ENCODE measurements at places on chromosomes 3 and 15.

DNA sequence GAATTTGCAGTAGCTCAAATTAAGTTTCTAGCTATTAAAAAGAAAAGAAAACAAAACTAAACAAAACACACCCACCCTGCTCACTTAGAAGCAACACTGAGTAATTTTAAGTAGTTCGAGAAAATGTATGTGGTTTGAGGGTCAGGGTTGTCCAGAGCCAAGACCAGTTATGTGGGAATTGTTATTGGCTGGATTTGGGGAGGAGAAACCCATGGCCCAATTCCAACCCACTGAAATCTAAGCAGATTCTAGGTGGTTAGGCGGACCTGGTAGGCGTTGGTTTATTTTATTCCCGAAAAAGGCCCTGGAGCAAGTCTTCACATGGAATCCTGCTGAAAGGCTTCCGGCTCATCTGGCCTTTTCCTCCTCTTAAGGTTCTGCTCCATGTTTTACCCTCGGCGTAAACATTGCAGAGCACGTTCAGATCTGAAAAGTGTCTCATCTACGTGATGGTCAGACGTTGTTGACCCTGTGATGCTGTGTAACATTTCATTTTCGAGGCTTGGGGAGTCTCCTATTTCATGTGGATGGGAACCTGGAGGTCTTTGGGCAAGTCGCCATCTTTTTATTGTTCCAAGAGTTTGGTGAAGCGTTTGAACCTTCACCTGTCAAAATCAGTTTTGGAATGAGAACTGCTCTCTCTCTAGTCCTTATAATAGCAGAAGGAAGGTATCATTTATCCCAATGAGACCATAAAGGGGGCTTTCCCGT, 64.0 kb downstream of the FLNB start:
- DNase-seq = peak; percentile 71

GRCh38 chr3:192215-192929, 4.2 kb upstream of the CHL1 start:
- DNase-seq = no peak

DNA sequence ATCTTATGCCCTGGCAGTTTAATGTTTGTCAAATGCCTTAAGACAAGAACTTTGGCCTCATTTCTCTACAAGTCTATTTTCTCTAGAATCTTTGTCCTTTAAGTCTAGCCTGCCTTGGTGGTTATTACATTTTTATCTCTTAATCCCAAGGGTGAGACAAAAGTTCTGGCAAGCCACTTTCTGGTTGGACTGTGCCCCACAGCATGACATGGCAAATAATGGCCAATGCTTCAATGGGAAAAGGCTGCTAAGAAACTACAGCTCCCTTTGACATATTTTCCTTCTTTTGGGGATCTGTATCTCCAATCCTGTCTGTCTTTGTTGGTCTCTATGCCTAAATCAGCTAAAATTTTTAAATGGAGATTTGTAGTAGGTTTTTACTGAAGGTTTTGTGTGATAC, 181.6 kb upstream of the MBNL1 start:
- DNase-seq = no peak

DNA sequence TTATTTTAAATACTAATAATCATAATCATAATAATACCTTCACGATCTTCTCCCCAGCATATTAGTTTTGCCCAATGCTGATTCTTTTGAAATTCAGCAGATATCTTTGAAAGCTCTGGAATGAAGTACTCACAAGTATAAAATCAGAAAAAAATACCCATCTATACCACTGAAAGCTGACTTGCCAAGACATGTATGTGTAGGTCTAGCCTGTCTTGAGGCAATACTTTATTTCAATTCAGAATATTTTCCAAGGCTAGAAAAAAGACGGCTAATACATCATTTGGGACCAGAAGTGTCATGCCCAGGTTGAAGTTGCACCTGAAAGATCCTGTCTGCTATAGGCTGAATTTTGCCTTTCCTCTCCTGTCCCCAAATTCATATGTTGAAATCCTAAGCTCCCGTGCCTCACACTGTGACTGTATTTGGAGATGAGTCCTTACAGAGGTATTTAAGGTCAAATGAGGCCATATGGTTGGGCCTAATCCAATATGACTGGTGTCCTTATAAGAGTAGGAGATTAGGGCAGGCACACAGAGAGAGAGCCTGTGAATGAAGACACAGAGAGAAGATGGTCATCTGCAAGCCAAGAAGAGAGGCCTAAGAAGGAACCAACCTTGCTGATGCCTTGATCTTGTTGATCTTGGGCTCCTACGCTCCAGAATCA, 255.9 kb upstream of the CMC1 start:
- DNase-seq = peak; percentile 79

DNA sequence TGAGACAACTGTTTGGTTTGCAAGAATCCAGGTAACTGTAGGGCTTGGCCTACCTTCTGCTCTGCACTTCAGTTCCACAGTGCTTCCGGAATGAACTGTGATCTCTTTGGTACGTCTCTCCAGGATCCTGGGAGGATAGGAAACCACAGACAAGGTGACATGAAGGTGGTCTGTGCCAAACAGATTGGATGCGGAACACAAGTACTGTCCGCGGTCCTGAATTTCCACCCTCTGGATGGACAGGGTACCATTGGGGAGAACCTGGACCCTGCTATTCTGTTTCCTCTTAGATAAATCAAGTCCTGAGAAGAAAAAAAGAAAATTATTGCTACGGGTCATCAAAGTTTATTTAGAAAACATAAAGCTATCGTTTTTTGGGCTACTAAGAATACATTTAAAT, 17.3 kb downstream of the IGSF10 start:
- no peak for DNase-seq

- DNase-seq = no peak
Observed at GRCh38 chr15:42060797-42061196, 33.6 kb downstream of the PLA2G4D start.

- no peak for DNase-seq
Observed at GRCh38 chr3:36765104-36765503, 751 bp upstream of the DCLK3 start.

DNA sequence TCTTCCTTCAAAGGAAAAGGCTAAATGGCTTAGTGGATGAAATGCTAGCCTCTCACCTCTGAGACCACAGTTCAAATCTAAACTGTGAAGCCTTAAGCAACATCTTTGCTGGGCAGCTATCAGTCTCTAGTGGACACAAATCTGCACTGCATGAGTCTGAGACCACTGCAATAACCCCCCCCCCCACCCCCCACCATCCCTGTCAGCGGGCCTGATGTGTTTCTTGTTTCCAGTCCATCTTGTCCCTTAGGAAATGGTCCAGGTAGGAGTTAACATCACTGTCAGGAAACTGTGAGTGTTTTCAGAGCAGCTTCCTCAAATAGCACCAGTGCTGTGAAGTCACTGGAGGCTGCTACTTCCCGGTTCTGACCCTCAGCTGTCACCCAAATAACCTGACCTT, 140.6 kb upstream of the TMCO5A start:
- peak; percentile 29 for DNase-seq

- peak; percentile 51 for DNase-seq
Observed at GRCh38 chr15:63599401-63600000, 2.3 kb downstream of the FBXL22 start.

- no peak for DNase-seq
Observed at GRCh38 chr3:170350515-170351413, 6.8 kb upstream of the SKIL start.

DNA sequence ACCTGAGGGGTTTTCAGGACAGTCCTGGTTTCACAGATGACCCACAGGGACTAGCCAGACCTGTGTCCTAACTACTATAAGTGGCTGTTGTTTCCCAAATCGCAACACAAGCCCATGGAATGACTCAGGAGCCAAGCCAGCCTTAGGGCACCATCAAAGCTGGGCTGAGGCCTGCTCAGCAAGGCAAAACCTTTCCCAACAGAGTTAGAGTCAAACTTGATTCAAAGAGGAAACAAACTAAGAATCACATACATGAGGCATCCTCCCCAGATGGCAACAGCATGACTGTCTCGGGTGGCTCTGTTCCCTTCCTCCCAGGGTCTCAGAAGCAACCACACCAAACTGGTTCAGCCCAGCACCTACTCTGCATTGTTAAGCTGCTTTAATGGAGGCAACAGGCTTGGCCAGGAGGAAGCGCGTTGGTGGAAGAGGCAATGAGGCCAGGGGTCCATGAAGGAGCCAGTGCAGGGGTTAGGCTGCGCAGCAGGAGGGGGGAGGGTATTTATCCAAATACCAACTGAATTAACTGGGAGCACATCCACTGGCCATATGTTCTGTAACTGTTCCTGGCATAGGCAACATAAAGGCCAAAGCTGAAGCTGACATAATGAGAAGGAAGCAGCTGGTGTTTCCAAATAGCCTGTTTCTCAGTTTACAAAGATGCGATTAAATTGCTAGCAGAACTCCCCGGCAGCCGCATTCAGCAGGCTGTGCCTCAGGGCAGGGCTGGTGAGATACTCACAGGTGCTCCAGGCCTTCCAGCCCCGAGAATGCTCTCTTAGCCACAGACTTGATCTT, 102.4 kb downstream of the LRIG1 start:
- DNase-seq = peak; percentile 33

GRCh38 chr15:90924375-90924774, 8.0 kb downstream of the HDDC3 start:
- no peak for DNase-seq

DNA sequence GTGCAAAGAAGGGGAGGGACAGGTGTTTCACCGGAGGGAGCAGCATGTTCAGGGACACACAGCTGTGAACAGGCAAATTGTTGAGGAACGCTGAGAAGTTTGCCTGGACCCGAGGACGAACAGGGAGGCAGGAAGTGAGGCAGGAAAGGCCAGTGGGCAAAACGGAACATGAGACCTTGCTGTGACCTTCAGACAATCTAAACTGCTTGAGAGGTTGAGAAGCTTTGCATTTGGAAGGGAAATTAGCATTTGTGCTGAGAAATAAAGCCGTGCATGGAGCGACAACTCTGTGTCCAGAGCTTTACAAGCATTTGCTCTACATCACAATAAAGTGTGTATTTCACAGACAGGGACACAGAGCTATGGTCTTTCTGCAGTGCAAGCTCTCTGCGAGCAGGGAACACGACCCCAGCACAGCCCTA, 47.9 kb downstream of the CDC25A start:
- DNase-seq = no peak

DNA sequence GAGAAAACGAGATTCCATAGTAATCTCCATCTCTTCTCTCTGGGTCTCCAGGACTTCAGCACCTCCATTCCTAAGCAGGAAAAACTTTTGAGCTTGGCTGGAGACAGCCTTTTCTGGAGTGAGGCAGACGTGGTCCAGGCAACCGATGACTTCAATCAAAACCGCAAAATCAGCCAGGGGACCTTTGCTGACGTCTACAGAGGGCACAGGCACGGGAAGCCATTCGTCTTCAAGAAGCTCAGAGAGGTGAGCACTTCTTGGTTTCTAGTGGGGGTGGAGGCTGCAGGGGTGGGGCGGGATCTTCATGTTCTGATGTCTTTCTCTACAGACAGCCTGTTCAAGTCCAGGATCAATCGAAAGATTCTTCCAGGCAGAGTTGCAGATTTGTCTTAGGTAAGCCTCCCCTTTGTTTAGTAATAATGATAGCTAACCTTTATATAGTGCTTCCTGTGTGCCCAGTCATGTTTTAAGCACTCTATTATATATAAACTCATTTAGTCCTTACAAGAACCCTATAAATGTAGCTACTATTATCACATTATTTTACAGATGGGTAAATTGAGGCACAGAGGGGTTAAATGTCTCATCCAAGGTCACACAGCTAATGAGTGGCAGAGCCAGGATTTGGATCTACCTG, 35.0 kb upstream of the TATDN2 start:
- DNase-seq = peak; percentile 50

- no peak for DNase-seq
Observed at GRCh38 chr3:12287727-12288181, 1.1 kb upstream of the PPARG start.

- DNase-seq = no peak
Observed at GRCh38 chr3:28841441-28841840, 439.4 kb upstream of the RBMS3 start.

- peak; percentile 3 for DNase-seq
Observed at GRCh38 chr3:10772271-10773161, 43.5 kb upstream of the SLC6A11 start.

DNA sequence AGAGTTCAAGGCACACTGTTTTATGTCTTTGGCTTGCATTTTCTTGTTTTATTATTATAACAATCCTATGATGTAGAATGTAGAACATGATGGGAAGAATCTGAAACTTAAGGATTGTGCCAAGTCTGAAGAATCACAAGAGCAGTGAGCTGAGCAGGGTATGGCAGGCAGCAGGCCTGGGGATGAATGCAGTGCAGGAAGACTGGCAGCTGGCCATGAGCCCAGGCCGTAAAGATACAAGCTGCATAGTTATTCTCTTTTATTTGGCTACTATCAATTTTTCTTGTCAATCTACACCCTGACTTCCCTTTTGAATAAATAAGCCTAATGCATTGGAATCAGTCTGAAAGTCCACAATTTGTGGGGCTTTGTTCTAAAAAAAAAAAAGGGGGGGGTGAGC, 89.6 kb upstream of the ARPP21 start:
- DNase-seq = no peak

DNA sequence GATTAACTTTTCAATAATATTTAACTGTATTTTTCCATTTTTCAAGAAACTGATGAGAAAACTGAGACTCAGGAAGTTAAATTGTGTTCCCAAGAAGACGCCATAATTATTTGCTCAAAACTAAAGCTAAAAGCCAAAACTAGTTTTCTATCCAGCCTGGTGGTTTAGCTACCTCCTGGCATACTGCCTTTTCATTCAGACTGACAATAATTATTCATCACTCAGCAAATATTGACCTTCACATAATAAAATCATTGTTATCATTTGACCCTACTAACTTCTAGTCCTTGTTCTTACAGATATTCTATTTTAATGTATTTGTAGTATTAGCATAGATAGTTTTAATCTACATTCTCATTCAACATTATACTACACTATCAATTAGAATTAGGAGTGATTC, 210.6 kb upstream of the GADL1 start:
- no peak for DNase-seq

- no peak for DNase-seq
Observed at GRCh38 chr3:23072693-23073092, 130.4 kb upstream of the UBE2E2 start.

DNA sequence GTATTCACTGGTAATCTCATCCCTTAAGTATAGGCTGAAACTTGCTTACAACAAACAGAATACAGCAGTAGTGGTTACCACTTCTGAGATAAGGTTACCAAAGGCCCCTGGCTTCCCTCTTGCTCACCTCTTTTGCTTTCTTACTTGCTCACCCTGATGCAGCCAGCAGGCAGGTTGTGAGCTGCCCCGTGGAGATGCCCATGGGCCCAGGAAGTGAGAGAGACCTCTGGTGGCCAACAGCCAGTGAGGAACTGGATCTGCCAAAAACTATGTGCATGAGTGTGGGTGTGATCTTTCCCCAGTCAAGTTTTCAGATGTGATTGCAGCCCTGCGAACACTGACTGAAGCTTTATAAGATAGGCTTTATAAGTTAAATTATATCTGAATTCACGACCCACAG, 48.7 kb downstream of the NMNAT3 start:
- DNase-seq = peak; percentile 10

All from fibroblast of mammary gland (primary cell).